AG08396 (cell line): ENCODE measurements at places on chromosomes 6 and 20.

- DNase-seq, result no peak
Observed at GRCh38 chr6:79544299-79544927, 7.2 kb upstream of the LCA5 start.

DNA sequence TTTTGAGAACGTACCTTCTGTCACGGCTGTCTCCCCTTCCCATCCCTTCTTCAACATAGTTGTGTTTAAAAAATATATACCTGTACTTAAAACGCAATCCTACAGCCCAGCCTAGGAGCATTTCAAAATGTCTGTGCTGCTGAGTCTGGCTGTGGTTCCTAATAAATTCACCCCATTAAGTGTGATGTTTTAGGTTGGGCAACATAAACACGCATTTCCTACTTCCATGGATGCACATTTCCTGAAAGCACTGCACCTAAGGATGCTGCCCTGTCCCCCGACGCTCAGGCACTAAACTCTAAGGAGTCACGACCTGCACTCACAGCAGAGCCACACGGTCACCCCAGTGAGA is 1.2 kb downstream of the REV3L start:
- no peak for DNase-seq

DNA sequence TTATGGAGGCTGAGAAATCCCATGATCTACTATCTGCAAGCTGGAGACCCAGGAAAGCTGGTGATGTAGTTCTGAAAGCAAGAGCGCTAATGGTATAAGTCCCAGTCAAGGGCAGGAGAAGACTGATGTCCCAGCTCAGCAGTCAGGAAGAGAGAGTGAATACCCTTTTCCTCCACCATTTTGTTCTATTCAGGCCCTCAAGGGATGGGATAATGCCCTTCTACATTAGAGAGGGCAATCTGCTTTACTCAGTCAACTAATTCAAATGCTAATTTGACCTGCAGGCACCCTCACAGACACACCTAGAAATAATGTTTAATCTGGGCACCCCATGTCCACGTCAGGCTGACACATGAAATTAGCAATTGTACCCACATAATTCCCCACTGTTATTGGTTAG is 10.8 kb upstream of the FYN start:
- DNase-seq, result no peak

GRCh38 chr6:144339859-144340452 is 54.8 kb downstream of the UTRN start:
- no peak for DNase-seq

GRCh38 chr20:33373735-33374605 is 27.3 kb downstream of the CDK5RAP1 start:
- peak; percentile 87 for DNase-seq

DNA sequence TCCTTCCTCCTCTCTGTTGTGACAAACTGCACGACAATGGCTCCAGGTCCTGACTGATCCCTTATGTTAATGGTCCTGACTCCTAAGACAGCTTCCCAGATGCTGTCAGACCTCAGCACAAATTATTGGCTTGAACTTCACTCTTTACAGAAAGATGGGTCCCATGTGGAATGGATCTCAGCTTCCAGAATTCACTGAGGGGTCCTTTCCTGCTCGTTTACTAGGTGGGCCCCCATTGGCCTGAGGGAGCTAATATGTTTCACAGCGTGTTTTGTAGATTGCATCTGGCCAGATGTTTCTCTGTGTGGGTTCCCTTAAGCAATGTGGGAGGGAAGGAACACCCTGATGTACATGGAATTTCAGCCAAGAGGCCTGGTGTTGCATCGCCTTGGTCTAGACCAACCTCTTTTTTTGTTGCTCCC is 826.6 kb downstream of the MAFB start:
- no peak for DNase-seq

DNA sequence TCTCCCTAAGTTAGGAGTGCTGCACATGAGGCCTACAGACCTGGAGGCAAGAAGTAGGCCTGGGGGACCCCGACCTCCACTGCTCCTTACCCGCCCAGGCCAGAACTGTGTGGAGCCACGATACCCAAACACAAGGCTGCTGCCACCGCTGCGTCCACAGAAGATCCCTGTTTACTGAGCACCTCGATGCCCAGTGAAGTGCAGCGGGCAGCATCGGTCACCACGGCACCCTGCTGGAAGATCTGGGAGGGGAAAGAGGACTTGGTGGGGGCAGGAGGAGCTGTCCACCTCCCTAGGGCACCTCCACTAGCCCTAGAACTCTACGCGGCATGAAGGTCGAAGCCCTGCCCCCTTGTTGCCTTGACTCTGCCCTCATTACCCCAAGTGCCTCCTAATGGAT is 9.9 kb downstream of the GGT7 start:
- no peak for DNase-seq

DNA sequence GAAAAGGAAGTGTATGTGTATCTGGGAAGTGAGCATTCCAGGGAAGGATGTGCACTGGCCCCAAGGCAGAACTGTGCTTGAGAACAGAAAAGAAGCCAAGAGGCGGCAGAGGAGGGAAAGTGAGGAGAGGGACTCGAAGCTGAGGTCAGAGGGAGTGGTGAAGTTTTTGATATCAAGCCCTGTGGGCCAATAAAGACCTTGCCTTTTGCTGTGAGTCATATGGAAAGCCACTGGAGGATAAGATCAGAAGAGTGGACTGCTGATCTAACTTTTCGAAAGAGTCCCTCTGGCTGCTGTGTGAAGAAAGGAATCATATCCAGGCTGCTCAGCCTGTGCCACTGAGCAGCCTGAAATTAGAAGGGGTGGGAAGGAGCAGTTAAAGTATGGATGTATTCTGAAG is 99.4 kb downstream of the EYA4 start:
- DNase-seq, result no peak

- peak; percentile 78 for DNase-seq
Observed at GRCh38 chr6:132131758-132132157, 180.6 kb upstream of the CCN2 start.

DNA sequence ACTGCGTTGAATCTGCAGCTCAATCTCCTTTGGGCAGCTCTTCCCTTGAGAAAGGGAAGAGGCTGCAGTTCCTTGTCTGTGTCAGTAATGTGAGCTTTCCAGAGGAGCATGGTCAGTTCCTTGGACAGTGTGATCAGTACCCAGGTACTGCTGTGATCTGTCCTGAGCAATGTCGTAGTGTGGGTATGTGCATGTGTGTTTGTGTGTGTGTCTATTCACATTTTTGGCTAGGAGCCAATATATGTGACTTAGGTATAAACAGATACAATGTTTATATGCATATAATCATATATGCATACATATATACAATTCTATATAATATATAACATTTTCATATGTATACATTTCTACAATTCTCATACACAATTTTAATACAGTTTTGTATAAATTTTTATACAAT is 85.4 kb upstream of the OLIG3 start:
- DNase-seq, result no peak

- DNase-seq, result no peak
Observed at GRCh38 chr6:45634231-45634630, 256.5 kb upstream of the SUPT3H start.

GRCh38 chr6:1773700-1774099 is 164.0 kb downstream of the FOXC1 start:
- DNase-seq, result no peak

GRCh38 chr20:363319-364078 is 16.6 kb downstream of the NRSN2 start:
- no peak for DNase-seq

GRCh38 chr6:89311853-89312531 is 3.1 kb downstream of the GABRR2 start:
- DNase-seq, result peak; percentile 36

DNA sequence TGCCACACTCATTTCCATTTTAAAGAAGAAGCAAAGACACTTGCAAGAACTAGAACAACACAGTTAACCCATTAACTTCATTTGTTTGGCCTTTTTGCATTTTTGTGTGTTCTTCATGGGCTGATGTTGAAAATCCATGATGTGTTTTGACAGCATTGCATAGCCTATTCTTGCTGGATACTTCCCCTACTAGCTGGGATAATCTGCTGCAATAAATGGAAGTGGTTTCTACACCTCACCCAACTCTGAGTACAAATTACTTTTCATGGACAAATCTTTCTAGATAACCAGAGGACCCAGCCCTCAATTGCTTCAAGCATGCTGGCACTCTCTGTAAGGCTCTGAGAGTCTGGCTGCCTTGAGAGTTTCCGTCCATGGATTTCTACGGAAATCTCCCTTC is 26.5 kb downstream of the CST9L start:
- DNase-seq, result no peak

GRCh38 chr6:31763619-31763940 is 1.1 kb downstream of the SAPCD1 start:
- peak; percentile 81 for DNase-seq

DNA sequence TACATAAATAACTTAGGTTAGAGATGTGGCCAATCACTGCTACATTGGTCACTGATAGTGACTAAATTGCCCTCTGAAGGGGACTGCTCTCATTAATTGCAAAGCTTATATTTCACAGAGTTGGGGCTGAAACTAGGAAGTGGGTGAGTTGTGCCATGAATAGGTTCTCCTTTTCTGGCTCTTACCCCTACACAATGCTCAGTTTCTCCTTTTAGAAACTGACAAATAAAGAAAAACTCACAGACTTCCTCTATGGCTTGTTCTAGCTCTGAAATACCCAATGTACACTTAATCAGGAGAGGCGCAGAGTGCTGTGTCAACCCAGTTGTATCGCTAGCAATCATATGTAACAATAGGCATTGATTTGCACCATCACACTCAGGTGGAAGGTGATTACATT is 41.2 kb upstream of the PROKR2 start:
- no peak for DNase-seq

DNA sequence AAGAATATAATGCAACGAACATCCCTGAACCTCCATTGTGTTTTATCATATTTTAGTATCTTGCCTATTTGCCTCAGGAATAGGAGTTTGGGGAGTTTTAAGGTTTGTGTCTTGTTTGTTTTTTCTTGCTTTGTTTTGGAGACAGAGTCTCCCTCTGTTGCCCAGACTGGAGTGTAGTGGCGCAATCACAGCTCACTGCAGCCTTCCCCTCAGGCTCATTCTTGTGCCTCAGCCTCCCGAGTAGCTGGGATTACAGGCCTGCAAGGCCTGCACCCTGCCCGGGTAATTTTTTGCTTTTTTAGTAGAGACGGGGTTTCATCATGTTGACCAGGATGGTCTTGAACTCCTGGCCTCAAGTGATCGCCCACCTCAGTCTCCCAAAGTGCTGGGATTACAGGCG is 63.3 kb upstream of the CARMIL1 start:
- DNase-seq, result no peak

GRCh38 chr6:26568601-26569432 is 27.9 kb upstream of the ABT1 start:
- DNase-seq, result peak; percentile 81

DNA sequence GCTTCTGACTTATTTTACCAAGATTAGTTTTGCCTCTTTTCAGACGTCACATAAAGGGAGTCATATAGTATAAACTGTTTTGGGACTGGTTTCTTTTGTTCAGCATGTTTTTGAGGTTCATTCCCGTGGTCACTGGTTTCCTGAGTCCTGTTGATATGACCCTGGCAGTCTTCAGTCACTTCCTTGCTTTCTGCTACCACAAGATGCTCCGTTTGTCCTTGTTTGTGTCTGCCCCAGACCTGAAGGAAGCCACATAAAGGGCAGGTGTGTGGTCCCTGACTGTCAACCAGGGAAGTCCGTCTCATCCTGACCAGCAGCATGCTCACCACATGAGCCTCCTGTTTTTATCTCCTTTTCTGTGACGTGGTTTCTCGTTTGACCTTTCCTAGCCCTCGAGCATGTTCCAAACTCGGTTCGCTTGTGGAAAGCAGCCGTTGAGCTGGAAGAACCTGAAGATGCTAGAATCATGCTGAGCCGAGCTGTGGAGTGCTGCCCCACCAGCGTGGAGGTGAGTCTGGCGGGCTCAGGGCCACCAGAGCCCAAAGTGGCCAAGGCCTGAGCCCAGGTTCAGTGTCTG is 26.1 kb upstream of the C20orf204 start:
- DNase-seq, result no peak

- DNase-seq, result peak; percentile 48
Observed at GRCh38 chr6:38509713-38510112, 130.0 kb downstream of the BTBD9 start.

DNA sequence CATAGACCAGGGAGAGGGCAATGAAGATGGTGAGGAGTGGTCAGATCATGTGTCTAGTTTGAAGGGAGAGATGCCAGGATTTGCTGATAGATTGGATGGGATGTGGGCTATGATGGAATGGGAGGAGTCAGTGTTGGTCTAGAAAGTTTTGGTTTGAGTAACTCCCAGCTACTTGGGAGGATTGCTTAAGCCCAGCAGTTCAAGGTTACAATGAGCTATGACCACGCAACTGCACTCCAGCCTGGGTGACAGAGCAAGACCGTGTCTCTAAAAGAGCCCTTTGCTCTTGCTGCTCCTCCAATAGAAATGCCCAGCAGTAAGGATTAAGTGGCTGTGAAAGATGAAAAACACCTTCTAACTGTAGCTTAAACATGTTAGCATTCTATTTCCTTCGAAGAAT is 18.2 kb upstream of the LAMP5 start:
- no peak for DNase-seq

DNA sequence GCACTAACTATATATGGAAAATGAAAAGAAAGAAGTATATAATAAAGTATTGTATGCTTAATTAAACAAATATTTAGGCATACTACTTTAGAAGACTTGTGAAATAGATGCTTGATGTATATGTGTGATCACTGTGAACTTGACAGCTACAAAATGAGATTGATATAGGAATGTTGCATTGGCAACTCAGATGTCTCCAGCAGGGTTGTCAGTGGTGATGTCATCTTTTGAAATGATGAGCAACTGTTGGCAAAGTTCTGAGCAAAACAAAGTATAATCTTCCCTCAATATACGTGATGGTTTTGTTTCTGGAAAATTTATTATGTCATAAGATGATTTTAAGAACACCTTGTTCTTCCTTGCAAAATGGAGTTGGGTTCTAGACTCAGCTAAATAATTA is 133.8 kb downstream of the ARID1B start:
- no peak for DNase-seq

- DNase-seq, result peak; percentile 56
Observed at GRCh38 chr20:62603021-62603906, 39.0 kb upstream of the SLCO4A1 start.

DNA sequence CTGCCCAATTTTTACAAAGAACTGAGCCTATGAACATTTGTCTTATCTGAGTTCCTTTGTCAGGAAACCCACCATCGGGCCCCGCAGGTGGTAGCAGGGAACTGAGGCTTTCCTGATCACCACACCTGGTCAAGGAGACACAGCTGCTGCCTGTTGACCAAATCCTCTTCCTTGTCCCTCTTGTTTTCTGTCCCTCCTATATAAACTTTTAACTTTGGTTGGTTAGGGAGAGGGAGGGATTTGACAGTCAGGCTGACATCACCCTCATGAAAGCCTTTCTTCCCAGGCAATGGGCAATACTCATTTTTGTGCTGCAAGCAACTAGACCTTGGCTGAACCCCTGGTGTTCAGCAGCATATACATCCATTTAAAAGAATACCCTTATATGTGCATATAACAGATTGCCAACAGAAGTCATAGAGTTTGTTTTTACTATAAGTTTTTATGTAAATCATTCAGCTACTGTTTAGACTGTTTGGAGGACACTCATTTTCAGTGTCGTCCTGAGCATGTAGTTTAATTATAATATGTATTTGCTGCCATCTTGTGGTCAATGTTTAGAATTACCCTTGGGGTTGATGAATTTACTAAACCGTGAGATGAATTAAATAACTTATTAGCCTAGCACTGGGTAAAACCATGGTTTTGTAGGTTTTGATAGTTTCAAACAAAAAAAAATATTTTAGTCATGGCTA is 17.0 kb downstream of the CRISP1 start:
- DNase-seq, result peak; percentile 27

GRCh38 chr6:138240476-138241245 is 22.4 kb upstream of the PBOV1 start:
- no peak for DNase-seq
